Right cardiac atrium (tissue), 5 donors: ENCODE measurements at places on chromosomes 6 and 20. TPM values are rescaled to one million over a fixed set of nuclear protein-coding genes. Genes with fewer than 3 reads are reported as not detected.

The SCUBE3 gene
- polyA plus RNA-seq, result 0.38 TPM

The FILIP1 gene
- polyA plus RNA-seq, result 39.1 TPM

The TFAP2D gene
- not detected for polyA plus RNA-seq

The MYMX gene
- 0.88 TPM for polyA plus RNA-seq

The ZNF133 gene
- 7.8 TPM for polyA plus RNA-seq

The GRIK2 gene
- polyA plus RNA-seq, result 7.6 TPM

The PTCRA gene
- polyA plus RNA-seq, result not detected

The BPIFB1 gene
- not detected for polyA plus RNA-seq

The FAM217A gene
- polyA plus RNA-seq, result not detected

The PNPLA1 gene
- polyA plus RNA-seq, result not detected

The TTLL9 gene
- polyA plus RNA-seq, result 0.14 TPM

The PARD6B gene
- 0.93 TPM for polyA plus RNA-seq

The C6orf118 gene
- not detected for polyA plus RNA-seq

The CPXM1 gene
- 1.3 TPM for polyA plus RNA-seq

The DDX43 gene
- 0.16 TPM for polyA plus RNA-seq

The SLC17A4 gene
- 0.02 TPM for polyA plus RNA-seq

The SLC22A2 gene
- polyA plus RNA-seq, result 0.05 TPM

The FAM209B gene
- polyA plus RNA-seq, result 0.84 TPM

The CLVS2 gene
- under 0.01 TPM for polyA plus RNA-seq

The MYLK4 gene
- 1.3 TPM for polyA plus RNA-seq

The MLN gene
- polyA plus RNA-seq, result not detected

The RAMACL gene
- polyA plus RNA-seq, result 0.38 TPM

The MOCS1 gene
- polyA plus RNA-seq, result 22.4 TPM

The BLCAP gene
- polyA plus RNA-seq, result 97.9 TPM

The LY6G6C gene
- polyA plus RNA-seq, result 0.18 TPM

The PI16 gene
- 69.5 TPM for polyA plus RNA-seq
